ENCODE measurements at places on chromosomes 5 and 9.

DNA sequence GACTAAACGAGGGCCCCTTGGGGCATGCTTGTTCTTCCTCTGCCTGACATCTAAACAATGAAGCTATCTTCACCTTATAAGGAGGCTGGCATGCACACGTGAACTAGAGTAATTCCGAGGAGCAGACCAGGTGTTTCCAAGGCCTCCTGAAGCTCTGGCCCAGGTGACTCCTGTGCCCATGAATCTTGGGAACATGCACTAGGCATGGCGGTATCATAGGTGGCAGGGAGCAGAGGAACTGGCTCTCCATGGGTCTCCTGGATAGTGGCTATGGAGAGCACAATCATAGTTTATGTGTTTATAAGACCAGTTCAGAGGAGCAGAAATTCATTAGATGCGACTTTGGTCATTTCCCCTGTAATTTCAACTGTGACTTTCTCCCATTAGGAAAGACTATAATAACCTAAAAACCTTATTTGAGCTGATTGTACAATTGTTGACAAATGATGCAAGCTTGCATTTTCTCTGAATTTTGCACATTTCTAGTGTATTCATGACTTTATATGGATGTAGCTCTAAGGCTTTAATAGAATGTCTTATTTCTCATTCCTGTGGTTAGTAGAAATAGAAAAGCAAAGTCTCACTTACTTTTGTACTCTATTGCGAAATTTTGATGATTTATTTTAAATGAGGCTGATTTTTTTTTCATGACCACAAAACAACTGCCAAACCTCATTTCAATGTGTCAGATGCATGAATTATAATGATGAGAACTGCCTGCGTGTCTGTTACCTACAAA, 135.3 kb upstream of the RPS23 start:
- H3K27ac ChIP-seq = no peak overlapping the region
- H3K27me3 ChIP-seq = no peaks in the 10 kb centered on the region
- H3K4me3 ChIP-seq = no peak overlapping the region
- no peaks in the 10 kb centered on the region for H3K4me1 ChIP-seq

DNA sequence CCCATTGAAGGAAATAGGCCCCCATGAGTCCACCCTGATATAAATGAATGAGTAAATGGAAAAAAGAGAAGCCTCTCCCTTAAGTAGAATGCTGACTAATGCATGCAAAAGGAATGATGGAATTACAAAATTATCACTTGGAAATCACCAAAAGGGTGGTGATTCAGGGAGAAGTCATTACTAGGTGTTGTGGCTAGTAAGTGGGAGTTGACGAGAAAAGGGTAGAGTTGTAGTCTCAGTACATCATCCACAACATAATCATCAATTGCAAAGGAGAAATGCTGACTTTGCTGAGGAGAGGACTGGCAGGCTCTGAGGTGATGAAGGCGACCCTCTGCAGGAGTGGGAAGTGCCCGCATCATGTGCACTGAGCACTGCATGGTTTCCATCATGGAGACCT, 201.5 kb upstream of the S1PR3 start:
- no peaks in the 10 kb centered on the region for H3K36me3 ChIP-seq
- DNase-seq = no peak
- no peak overlapping the region for H3K27ac ChIP-seq
- H3K4me1 ChIP-seq = peaks cover 35% of the 10 kb centered on the region

DNA sequence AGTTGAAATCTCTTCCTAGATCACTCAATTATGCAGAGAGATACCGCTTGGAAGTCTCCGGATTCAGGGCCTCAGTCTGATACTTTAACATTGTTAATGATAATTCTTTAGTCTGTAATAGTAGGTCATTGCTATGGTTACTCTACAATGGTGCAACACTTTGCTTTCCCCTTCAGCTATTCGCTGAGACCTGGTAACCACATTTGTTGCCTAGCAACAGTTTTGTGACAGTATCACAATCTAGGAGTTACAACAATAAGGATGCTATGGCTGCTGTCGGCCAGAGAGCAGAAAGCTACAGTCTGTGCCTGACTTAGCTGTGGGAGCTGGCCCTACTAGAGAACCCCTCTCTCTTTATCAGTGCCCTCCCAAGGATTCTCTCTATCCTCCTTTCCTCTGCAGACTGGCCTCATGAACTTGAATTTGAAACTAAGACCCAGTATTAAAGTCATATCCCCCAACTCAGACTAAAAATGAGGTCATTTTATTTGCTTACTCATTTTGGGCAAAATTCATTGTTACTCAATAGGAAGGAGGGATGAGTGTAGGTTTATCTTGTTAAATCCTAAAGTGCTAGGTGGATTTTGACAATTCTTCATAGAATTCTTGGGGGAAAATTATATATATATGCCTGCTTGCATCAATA, 39.3 kb downstream of the NR2F1 start:
- H3K4me1 ChIP-seq = no peaks in the 10 kb centered on the region
- no peak overlapping the region for H3K4me3 ChIP-seq
- H3K27me3 ChIP-seq = no peaks in the 10 kb centered on the region
- DNase-seq = no peak
- no peak overlapping the region for H3K27ac ChIP-seq
- H3K36me3 ChIP-seq = no peaks in the 10 kb centered on the region

GRCh38 chr5:52339285-52339684, 448.4 kb upstream of the ITGA1 start:
- no peaks in the 10 kb centered on the region for H3K27me3 ChIP-seq
- DNase-seq = no peak
- H3K4me1 ChIP-seq = no peaks in the 10 kb centered on the region

DNA sequence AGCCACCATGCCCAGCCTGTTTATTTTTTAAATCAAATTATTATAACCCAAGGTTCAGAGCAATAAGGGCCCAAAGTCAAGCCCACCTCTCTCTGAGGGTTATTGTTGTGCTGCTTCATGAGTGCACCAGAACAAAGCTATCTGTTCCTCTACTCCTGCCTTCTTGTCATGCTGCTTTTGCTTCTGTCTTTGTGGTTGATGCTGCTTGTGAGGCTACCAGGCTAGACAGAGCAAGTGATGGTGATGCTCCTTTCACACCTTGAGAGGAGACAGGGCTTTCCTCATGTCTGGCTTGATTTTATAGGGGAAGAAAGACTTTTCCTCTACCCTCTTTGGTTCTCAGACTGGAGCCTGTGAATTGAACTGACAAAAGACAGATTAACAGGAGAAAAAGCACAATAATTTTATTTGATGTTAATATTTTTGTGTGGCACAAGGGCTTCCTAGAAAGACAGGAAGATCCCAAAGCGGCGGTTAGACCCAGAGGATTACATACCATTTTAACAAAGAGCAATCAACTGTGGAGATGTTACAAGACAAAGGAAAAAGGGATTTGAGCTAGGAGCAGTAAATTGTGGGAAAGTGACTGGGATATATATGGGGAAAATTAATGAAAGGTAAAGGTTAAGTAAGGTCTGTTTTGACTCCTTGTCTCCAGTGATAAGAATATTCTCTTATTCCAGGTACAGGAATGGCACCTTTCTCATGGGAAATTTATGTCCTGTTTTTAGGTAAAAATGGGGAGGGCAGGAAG, 4.4 kb upstream of the CD180 start:
- no peaks in the 10 kb centered on the region for H3K27me3 ChIP-seq
- H3K27ac ChIP-seq = no peak overlapping the region
- H3K4me3 ChIP-seq = no peak overlapping the region

DNA sequence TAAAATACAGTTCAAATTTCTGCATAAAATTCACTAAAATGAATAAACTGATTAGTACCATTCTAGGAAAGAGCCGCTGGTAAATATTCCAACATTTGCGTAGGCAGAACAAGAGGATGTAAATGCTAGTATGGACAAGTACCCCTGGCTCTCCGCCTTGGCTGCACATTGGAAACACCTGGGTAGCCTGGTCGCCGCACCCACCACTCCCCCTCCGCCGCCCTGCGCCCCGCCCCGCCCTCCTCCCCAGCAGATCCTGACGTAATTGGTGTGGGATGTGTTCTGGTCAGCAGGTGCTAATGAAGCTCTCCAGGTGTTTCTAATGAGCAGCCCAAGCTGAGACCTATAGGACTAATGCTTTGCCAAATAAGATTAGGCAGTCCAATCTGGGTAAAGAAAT, 225.7 kb downstream of the FRMD3 start:
- no peak overlapping the region for H3K4me3 ChIP-seq
- H3K27me3 ChIP-seq = no peaks in the 10 kb centered on the region
- DNase-seq = no peak
- H3K36me3 ChIP-seq = no peaks in the 10 kb centered on the region
- no peak overlapping the region for H3K27ac ChIP-seq
- peaks cover 6% of the 10 kb centered on the region for H3K4me1 ChIP-seq

GRCh38 chr5:90641528-90641927, 82.9 kb downstream of the ADGRV1 start:
- H3K4me3 ChIP-seq = no peak overlapping the region
- H3K4me1 ChIP-seq = no peaks in the 10 kb centered on the region
- no peaks in the 10 kb centered on the region for H3K27me3 ChIP-seq
- H3K36me3 ChIP-seq = no peaks in the 10 kb centered on the region

DNA sequence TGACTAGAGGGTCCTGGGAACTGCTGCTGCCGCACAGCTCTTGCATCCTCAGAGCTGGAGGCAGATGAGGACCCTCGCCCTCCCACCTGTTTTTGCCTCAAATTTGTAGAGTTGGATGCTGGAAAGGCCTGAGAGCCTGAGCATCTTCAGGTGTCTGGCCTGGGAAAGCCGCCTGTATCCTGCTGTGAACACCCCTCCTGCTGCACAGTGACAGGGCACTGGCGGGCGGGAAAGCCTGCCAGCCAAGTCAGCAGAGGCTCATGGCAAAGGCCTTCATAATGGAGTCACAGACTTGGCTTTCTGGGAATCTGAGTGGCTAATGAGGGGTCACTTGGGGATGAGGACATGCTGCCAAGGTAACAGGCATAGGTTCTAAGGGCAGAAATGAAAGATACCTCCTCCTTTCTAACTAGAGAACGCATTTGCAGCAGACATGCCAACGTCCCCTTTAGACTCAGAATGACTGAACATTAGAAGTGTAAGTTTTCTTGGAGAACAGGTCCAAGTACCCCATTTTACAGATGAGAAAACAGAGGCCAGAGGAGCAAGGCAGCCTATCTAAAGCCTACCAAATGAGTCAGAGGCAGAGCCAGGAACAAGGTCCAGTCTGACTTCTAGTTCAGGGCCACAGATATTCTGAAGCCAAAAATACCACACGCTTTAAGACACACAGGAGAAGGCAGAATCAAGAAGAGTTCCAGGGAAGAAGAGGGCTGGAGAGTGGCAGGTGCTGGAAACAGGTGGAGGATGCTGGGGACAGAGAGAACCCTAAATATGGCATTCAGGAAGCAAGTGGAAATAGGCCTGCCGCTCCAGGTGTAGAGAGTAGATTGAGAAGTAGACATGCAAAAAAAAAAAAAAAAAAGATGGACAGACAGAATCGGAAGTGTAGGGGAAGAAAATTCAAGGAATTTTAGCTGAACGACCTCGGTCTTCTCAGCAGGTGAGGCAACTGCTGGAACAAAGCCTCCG, 44.1 kb downstream of the EPB41L4B start:
- H3K27me3 ChIP-seq = no peaks in the 10 kb centered on the region
- no peaks in the 10 kb centered on the region for H3K36me3 ChIP-seq
- DNase-seq = no peak
- peak overlapping the region; percentile 33 for H3K27ac ChIP-seq
- peaks cover 16% of the 10 kb centered on the region for H3K4me1 ChIP-seq

DNA sequence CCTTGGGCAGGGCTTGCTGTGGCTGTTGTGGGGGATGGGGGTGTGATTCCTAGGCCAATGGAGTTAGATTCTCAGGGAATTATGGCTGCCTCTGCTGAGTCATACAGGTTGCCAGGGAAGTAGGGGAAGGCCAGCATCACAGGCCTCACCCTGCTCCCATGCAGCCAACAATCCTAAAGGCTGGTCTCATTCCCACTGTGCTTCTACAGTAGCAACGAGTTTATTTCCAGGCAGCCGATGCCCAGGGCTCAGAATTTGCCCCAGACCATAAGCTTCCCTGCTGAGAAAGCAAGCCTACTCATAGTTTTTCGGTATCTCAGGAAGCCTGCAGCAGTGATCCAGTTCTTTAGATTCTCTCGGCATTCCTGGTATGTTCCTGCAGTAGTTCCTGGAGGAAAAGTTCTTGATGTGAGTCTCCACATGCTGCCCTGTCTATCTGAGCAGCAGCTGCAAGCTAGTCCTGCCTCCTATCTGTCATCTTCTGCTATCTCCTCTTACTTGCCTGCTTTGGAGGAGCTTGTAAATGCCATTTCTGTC, 59.3 kb upstream of the SELENOP start:
- H3K36me3 ChIP-seq = no peaks in the 10 kb centered on the region
- H3K4me3 ChIP-seq = no peak overlapping the region
- no peak for DNase-seq
- no peak overlapping the region for H3K27ac ChIP-seq

DNA sequence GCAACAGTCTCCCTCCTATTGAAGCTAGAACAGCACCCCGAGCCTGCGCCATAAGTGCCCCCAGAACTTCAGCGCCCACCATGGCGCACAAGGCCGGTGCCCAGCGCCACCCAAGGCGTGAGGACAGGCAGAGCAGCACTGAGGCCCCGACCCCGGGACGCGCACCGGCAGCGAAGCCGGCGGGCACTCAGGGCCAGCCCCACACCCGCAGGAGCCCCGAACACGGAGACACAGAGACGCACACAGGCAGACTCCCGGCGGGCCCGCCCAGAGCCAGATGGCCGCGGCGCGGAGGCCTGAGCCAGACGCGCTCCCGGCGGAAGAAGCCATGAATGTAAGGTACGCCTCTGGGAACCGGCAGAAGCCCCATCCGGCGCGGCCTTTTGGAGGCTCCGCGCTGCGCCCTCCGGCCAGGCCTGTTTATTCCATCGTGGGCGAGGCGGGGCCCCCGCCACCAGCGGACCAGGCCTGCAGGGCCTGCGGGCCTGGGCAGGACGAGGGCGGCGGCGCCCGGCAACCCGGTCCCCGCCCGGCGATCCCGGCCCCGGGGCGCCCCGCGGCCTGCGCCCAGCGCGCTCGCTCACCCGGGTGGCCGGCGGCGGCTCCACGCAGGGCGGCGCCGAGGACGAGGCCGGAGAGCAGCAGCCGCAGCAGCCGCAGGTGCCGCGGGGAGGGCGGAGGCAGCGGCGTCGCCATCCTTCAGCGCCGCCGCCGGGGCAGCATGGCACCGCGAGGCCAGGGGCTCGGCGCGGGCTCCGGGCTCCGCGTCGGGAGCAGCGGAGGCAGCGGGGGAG, 486 bp downstream of the NPDC1 start:
- H3K27me3 ChIP-seq = peaks cover 26% of the 10 kb centered on the region
- no peak for DNase-seq
- peaks cover 6% of the 10 kb centered on the region for H3K36me3 ChIP-seq
- peak overlapping the region; percentile 62 for H3K4me3 ChIP-seq
- peaks cover 58% of the 10 kb centered on the region for H3K4me1 ChIP-seq
- H3K27ac ChIP-seq = peak overlapping the region; percentile 86

DNA sequence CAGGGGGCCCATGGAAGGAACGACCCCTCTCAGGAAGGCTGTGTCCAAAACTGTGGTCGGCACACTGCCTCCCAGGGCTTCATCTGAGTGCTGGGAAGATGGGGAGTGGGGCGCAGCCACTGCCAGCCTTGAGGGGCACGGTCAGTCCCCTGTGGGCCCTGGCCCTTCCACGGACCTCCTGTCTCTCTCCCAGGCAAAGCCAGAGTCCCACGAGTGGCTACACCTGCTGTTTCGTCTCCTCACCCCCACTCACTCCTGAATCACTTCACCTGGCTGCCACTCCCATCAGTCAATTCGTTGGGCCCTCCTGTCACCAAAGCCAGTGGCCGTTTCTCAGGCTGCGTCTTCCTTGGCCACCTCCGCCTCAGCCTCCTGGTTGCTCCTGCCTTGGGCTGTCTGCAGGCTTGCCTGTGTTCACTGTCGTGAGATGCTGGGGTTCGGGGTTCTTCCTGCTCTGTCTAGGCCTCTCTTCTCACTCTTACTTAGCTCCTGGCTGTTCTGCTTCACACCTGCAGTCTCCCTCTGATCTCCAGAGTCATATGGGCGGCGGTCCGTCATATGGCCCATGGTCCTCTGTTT, 58.8 kb upstream of the RNF130 start:
- H3K4me3 ChIP-seq = no peak overlapping the region
- no peaks in the 10 kb centered on the region for H3K36me3 ChIP-seq
- no peaks in the 10 kb centered on the region for H3K27me3 ChIP-seq
